ENCODE measurements at places on chromosomes 5 and 9.

DNA sequence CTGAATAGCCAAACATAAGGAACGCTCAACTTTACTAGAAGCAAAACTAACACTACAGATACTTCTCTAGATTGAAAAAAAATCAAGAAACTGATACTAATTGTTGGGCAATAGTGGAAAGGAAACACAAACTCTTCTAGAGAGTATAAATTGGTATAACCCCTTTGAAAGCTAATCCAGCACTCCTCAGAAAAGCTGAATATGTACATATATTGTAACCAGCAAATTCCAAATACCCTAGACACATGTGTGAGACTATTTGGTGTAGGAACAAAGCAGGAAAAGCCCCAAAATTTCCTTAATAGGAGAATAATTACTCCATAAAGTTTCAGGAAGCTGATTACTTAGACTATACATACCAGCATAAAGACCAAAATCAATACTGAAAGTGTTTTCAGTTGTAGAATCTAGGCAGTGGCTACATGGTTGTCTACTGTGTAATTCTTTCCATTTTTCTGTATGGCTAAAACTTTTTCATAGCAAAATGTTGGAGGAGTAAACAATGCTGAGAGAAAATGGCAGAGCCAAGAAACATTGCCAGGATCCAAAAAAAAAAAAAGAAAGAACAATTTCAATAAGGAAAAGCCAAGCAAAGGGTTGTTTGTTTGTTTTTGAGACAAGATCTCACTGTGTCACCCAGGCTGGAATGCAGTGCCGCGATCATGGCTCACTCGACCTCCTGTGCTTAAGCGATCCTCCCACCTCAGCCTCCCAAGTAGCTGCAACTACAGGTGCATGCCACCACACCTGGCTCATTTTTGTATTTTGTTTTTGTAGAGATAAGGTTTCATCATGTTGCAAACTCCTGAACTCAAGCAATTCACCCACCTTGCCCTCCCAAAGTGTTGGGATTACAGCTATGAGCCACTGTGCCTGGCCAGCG lies 15.0 kb downstream of the SKP1 start:
- DNase-seq = no peak

DNA sequence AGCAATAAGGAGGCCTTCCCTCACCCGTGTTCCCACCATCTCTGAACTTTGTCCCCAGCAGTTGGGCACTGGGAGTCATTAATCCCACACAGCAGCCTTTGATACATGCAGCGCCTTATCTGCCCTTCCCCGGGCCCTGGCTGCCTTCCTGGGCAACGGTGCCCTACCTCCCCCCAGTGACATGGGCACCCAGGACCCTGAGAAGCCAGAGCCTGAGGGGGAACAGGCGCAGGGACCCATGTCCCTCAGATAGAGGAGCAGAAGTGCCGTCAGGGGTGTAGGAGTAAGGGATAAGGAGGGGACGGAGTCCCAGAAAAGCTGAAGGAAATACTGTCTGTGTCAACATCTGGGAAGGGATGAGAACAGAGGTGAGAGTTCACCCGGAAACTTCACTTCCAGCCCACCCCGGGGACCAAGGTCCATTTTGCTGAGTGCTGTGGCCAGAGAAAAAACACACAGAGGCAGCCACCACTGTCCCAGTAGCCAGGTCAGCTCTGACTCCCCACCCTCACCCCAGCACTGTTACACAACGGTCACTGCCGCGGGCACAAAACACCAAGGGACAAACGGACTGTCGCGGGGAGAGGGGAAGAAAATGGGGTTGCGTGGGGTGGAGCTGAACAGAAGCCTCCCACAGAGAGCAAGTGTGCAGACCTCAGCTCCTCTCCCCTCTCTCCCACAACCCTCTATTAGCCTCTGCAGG lies 3.8 kb downstream of the PCDH1 start:
- DNase-seq = peak; percentile 27

GRCh38 chr9:133073086-133074014 lies 11.6 kb downstream of the CEL start:
- no peak for DNase-seq

- DNase-seq = no peak
These were observed 26.4 kb upstream of the TYRP1 start for GRCh38 chr9:12666813-12667212.

DNA sequence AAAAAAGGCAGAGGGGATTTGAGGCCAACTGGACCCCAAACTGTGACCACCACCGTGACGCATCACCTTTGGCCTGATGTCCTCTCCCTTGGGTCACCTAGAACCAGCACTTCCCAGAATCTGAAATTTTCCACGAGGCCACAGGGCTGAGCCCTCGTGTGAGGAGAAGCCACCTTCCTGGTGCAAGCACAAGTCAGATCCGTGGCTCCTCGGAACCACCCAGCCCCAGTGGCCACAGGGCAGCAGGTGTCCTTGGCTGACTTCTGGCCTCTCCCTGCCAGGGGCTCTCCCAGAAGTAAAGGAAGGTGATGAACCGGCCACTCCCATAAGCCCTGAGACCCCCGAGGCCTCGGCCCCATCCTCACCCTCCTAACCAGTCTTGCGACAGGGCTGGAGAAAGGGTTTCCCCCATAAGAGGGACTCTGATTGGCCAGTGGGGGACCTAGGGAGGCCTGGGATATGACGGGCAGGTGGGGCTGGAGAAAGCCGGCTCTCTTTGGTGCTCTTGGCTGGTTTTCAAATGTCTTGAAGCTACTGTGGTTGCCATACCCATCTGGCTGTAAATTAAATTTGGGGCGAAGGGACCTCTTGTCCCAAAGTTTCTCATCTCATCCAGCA lies 20.9 kb upstream of the HMCN2 start:
- DNase-seq = no peak

DNA sequence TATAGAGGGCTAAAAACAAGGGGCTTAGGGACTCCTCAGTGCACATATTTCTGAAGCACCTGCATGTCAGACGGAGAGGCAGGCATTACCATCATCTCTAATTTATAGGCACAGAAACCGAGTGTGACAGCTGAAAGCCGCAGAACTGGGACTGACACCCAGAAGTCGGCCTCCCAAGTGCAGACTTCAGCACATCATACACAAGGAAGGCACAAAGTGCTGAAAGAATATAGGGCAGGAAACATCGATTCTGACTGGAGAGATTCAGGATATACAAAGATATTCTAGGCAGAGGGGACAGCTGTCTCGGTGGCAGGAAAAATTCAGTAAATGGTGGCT lies 11.2 kb downstream of the MRPS27 start:
- DNase-seq = no peak

- no peak for DNase-seq
These were observed 78.7 kb upstream of the ARAP3 start for GRCh38 chr5:141760753-141761152.

- DNase-seq = no peak
These were observed 125.6 kb downstream of the PAPPA start for GRCh38 chr9:116279230-116279629.

- no peak for DNase-seq
These were observed 219.3 kb downstream of the SMARCA2 start for GRCh38 chr9:2234371-2234893.

DNA sequence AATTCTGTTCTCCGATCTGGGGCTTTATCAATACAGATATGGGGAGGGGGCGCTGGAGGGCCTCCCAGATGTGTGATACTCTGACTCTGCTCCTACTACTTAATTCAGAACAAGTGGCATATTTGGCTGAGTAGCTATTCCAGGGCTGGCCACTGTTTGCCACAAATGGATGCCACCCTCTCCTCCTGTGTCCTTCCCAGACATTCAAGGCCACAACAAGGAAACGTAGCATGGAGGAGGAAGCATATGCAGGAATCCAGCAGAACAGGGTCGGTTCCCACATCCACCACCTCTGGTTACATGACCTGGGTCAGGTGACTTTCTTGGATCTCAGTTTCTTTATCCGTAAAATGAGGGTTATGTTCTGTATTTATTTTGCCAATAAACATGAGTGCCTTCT lies 131.0 kb downstream of the GOLPH3 start:
- DNase-seq = no peak

- no peak for DNase-seq
These were observed 51.2 kb upstream of the ADRA1B start for GRCh38 chr5:159864885-159865691.

GRCh38 chr5:59487068-59487686 lies 406.3 kb downstream of the PDE4D start:
- DNase-seq = no peak

DNA sequence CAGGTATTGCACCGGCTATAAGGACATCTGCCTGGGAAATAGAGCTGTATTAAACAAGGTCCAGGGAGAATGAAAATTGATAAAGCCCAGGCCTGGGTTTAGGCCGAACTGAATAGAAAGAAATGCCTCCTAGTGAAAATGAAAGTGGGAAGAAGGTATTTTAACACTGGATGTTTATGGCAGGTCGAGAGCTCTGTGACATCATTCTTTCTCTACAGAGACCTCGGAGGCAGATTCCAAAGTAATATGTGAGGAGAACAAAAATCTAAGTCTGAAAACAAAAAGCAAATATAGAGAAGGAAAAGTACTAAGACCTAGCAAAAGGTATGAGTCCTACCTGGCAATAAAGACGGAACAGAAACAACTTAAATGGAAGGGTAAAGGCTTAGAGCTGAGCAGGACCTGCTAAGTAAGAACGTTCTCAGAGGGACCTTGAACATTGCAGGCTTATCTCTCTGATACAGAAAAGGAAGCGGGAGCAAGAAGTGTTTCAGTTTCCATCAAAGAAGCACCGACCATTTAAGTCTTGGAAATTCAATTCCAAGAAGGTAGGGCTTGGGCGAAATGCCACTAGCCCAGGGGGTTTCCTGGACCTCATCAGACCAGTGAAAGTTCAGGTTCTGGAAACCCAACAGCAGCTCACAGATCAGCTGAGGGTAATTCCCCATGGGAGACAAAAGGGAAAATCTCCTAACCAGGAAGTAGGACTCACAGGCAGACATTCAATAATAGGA lies 80.0 kb downstream of the SUSD1 start:
- no peak for DNase-seq

DNA sequence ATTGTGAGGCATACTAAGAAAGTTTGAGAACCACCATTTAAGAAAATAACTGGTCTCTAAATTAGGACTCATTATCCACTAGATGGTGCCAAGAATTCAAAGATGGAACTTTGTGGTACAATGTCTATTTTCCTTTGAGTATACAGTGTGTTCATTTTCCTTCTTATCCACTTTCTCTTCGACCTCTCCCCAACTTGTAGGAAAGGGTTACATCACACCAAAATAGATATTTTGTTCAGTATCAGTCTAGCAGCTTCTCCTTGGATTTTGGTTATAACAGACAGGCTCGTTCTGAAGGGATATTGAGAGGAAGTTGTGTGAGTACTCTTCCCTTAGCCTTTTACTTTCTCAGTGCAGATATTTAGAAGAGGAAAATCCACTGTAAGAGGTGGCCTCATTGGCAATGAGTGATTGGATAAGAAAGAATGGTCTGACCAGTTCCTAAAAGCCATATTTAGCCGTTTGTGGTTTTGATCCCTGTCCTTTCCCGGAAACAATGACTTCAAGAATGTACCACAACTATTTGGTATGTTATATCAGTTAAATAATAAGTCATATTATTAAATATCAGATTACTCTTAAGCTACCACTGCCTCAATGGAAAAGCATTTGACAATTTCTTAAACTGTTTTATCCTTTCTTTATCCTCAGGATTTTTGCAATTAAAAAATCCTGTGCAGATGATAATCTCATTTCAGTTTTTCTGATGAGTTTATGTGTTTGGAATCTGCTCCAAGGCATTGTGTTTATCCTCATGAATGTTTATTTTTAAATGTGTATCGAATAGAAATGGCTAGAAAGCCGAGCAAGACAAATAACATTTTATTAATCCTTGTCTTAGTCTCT lies 69.0 kb upstream of the GRAMD2B start:
- DNase-seq = no peak

GRCh38 chr5:98941131-98941883 lies 12.5 kb upstream of the CHD1 start:
- no peak for DNase-seq

GRCh38 chr5:73284220-73284795 lies 111.3 kb downstream of the TMEM174 start:
- no peak for DNase-seq

- DNase-seq = no peak
These were observed 165.6 kb upstream of the ZNF462 start for GRCh38 chr9:106697390-106697749.

- DNase-seq = no peak
These were observed 20.3 kb upstream of the PCDH1 start for GRCh38 chr5:141898448-141899049.

GRCh38 chr5:133924221-133924920 lies 44.1 kb downstream of the C5orf15 start:
- no peak for DNase-seq

DNA sequence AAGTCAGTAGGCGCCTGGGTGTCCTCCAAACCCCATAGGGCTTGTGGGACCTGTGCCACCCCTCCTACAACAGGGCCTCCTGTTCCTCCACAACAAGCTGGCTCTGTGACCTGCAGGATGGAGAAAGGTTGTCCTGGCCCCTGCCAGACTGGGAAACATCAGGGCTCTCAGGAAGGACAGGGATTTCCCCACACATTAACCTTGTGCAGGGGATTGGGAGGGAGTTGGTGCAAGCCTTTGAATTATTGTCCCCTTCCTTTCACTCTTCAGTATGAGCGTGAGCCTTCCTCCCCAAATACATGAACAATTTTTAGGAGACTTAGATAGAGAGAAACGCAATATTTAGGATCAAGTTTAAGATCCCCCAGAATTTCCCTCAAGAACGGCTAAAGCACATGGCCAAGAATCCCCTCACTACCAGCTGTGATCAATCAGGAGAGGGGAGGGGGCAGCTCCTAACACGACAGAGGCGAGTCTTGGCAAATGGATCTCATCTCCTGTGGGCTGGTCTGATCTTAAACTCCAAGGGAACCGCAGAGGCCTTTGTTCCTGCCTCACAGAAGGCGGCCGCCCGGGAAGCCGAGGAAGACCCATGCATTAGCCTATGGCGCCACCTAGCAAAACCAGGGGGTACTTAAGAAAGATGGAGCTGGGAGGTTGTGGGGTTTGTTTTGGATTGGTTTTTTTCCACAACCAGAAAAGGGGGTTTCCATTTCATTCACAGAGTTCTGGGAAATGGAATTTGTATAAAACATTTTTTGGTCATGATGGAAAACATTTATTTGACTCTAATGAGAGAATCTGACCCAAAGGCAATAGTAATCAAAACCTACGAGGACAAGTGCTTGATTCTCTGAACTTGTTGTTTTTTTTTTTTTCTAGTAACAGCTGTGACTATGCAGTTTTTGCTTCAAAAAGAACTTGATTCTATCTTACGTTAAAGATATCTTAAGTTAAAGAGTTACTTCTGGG lies 36.1 kb upstream of the OSMR start:
- peak; percentile 80 for DNase-seq

DNA sequence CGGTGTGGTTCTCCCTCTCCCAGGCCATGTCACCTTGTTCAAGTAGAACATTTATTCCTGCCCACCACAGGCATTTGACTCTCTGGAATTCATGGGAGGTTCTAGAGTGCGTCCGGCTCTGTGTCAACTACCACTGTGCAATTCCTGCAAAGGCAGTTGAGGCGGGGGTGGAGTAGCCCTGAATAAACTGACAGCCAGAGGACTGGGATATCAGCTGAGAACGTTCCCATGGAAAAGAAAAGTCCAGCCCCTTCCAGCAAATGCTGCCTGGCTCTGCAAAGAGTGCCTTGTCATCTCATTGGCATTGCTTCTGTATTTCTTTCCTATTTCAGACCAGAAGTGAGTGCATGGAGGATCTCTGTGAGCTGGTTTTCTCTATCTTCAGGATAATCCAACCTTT lies 18.9 kb upstream of the MEGF9 start:
- DNase-seq = peak; percentile 22

Measured in left ventricle myocardium inferior (tissue), 1 donor.